NCI-H1105 (cell line): ENCODE measurements at places on chromosomes 12 and 14.

DNA sequence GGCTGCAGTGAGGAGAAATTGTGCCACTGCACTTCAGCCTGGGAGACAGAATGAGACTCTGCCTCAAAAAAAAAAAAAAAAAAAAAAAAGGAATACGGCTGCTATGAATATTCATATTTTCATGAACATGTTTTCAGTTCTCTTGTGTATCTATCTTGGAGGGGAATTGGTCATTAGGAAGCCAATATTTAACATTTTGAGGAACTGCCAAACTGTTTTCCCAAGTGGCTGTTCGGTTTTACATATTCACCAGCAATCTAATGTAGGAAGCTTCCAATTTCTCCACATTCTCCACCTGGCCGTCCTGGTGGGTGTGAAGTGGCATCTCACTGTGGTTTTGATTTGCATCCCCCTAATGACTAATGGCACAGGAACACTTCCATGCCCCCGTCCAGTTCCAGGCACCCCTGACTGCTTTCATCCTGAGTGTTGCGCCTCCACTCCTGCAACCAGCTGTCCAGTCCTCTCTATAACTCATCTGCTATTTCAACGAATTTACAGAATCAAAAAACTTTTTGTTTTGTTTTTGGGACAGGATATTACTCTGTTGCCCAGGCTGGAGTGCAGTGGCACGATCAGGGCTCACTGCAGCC is 5.7 kb downstream of the STXBP6 start:
- no peak for DNase-seq

DNA sequence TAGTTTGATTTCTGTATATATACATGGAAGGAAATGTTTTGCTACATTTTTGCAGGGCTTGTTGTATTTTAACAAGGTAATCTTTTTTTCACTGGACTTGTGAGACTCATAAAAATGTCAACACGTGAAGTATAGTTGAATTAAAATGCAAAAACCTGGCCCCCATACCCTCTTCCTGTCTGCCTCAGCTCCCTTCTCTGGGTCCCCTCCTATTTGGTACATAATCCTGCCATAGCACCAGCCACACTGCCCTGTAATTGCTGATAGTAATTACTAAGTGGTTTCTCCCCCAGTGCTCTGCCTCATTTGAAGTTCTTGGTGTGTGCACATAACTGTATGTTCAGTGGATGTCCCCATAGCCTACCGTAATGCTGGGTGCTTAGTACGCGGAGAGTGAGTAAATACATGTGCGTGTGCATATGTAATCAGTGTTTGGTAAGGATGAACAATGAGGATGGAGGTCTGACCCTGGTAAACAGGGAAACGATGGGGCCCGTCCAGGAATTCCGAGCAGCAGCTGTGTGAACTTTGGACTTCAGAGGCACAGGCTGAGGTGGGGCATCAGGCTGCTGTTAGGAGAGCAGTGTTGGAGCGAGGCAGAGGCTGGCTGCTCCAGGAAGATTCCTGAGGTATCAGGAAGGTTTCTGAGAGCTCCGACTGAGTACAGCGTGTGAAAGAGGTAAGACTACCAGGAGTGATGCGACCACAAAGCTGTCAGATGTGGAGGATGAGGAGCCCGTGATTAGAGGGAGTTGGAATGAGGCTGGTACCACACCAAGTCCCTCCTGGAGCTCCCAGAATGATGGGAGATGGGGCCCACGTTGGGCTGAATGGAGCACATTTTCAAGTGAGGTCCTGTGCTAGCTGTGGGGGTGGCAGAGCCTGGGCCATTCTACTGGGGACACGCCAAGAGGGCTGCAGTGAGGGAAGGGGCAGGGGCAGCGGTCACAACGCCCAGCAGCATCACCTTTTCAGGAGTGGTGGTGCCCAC is 106.8 kb downstream of the PELI2 start:
- DNase-seq: no peak

GRCh38 chr12:47881826-47882427 is 22.9 kb downstream of the VDR start:
- no peak for DNase-seq

DNA sequence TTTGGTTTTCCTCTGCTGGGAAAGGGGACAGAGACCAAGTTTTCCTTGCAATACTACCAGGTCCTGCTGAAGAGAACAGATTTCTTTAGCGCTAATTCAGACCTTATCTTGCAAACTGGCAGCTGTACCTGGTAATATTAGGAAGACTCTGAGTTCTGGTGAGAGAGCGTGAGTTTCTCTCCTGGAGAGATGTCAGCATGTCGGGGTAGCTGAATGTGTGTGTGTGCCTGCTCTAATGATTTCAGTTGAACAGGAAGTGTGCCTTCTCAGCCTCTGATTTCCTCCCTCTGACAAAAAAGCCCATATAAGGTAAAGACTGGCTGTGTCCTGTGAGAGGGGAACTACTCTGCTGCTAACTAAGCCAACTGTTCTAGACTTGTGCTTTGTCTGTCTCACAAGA is 10.3 kb upstream of the ERP27 start:
- no peak for DNase-seq

DNA sequence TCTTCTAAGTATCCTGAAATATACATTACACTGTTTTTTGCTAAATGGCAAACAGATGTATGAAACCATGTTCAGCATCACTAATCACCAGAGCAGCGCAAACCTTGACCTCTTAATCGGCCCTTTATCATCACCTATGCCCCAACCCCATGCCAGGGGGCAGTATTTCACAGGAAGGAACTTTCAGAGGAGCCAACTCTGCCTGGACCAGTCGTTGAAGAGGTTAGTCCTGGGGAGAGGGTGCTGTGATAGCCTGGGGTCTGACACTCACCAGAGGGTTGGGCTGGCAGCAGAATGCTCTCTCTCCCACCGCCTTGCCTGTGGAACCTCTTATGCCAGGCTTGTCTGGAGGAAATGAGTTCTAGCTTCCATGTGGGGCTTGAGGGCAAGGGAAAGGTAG is 411.7 kb downstream of the TMEM117 start:
- DNase-seq: no peak

DNA sequence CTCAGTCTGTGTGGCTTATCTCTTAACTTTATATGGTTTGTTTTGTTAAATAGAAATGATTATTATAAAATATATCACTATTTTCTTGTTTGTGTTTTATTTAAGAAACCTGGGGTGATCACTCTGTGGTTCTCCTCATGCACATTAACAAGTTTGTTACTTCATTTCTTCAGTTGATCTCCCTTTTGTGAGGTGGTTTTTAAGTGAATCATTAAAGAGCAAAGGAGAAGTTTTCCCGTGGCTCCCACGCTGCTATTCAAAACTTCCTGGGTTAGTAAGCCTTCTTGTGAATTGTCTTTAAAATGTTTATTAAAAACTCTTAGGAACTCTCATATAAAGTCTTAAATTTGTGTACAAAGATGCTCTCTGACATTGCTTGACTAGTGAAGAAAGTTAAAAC is 11.8 kb downstream of the ADIPOR2 start:
- no peak for DNase-seq

- no peak for DNase-seq
Observed at GRCh38 chr14:32370714-32371113, 41.6 kb downstream of the AKAP6 start.

DNA sequence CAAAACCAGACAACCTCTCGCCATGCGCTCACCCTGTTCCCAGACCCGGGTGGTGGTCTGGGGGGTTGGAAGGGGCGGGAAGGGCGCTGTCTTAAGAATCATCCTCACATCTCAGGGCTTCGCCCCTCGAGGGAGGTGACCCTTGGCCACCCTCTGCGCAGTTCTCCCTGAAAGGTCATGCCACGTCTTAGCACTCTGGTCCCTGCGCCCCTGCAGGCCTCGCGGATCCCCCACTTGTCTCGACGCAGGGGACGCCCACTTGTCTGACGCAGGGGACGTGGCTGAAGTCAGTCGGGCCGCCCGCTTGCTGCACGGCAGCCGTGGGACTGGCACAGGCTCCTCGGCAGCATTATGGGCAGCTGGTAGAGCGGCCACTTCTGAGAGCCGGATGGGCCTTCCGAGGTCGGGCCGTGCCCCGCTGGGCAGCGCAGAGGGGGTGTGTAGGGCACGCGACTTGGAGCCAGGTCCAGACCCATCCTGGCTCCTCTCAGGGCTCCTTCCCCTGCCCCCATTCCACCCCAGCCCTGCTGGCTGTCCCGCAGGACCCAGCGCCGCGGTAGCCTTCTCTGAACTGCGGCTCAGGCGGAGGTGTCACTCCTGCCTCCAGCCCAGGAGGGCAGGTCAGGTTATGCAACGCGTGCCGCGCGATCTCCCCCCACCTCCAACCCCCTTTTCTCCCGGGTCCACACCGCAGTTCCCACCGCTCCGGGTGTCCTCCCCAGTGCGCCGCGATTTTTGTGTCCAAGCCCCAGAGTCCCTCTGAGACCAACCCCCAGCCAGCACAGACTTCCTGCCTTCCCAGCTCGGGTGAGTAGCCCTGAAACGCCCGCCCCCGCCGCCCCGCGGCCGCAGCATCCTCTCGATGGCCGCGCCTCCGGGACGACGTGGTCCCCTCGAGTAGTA is 40.9 kb upstream of the CAPRIN2 start:
- DNase-seq: peak; percentile 32

GRCh38 chr12:116714175-116714574 is 23.7 kb downstream of the SPRING1 start:
- DNase-seq: no peak

DNA sequence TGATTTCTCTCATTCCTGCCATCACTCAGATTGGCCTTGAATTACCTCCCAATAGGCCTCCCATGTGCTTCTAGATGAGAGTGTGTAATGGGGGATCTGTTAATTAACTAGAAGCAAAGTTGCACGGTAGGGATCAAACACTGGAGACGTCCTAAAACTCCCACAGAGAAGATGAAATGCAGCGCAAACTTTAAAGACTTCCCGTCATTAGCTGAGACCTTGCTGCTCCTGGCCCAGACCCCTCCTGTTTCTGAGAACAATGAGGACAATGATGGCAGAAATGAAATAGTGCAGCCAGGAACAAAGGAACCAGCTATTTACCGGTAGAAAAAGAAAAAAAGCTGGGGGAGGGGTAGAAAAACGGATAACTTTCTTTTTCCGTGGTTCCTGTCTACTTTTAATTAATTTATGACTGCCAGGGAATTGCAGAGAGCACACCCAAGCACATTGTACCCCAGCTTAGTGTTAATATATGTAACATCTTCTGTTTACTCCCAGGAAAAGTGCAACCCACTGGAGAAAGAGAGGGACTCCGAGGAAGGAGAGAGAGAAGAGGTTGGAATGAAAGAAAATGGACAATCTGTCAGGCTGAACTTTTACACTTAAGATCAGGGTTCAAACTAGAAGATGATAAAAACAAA is 280.7 kb upstream of the SOX5 start:
- no peak for DNase-seq

DNA sequence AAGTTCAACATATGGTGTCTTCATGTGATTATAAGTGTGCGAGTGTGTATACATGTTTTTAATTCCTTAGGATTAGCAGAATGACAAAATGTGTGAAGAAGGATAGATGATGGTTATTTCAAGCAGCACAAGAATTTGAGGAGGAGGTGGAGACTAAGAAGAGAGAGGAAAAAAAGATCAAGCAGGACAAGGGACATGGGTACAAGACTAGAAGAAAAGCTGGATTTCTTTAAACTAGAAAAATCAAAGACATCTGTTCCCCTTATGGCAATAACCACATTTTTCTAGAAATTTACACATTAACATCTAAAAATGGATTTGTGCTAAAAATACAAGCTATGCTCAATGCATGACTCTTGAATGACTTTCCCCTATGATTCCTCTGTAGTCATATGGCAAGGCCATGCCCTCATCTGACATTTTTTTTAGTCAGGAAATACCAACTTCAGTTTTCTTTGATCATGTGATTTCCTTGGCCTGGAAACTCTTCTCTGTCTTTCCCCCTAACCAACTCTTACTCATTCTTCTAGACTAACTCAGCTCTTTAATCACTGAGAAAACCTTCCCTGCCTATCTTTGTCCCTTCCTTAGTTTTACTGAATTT is 435.8 kb downstream of the NRXN3 start:
- no peak for DNase-seq

GRCh38 chr12:132100306-132101065 is 43.6 kb downstream of the DDX51 start:
- no peak for DNase-seq

DNA sequence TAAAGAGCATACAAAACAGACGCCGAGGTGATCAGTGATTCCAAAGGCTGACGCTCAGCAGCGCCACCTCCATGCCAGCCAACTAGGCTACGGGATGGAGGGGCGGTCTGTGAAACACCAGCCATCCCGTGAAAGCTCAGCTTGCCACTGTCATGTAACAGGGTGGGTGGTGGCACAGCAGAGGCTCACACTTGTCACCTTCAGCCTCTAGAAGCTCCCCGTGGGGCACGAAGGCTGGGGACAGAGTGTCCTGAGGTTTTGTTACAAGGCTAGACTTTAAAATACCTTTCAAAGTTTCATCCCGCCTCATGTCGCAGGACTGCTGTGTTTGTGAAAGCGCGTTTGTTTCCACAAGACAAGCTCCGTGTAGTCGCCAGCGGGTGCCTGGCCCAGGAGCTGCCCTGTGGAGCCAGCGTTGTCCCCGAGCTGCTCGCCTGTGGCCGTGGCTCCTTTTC is 20.7 kb downstream of the XRCC3 start:
- no peak for DNase-seq

- no peak for DNase-seq
Observed at GRCh38 chr14:96827290-96827689, 30.1 kb downstream of the VRK1 start.

GRCh38 chr12:30783946-30784345 is 29.2 kb upstream of the CAPRIN2 start:
- DNase-seq: no peak

DNA sequence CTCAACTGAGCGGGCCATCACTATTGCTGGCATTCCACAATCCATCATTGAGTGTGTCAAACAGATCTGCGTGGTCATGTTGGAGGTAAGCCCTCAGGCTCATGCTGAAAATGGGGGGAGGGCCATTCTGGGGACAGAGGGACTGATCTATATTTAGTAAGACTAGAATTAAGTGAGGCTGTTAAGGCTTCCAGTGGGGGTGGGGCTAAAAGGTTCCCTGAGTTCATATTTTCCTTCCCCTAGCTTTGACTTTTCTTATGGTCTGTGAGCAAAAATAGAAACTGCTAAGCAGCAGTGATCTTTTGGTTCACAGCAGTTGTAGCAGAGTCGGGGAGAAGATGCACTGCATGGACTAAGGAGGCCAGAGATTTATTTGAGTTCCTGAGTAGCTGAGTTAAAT is 9.2 kb downstream of the PCBP2 start:
- DNase-seq: no peak

DNA sequence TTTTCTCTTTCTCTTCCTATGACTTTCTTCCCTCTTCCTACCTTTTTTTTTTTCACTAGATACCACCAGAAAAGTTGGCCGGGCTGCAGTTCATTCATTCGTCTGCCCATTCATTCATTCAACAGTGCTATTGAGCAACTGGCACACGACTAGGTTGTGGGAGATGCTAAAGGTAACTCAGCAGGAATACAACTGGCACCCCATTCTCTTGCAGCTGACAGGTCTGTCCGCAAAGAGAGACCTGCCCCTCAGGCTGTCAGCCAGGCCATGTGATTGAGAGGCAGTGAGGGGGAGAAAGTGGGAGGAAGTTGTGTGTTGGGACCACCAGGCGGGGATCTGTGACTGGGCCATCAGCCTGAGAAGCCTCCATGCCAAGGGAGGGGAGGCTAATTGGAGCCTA is 105.2 kb downstream of the TSPAN9 start:
- DNase-seq: no peak

GRCh38 chr12:32983968-32984367 is 87.4 kb upstream of the PKP2 start:
- no peak for DNase-seq

GRCh38 chr14:58299401-58300330 is 1.3 kb downstream of the ARID4A start:
- DNase-seq: no peak

- DNase-seq: no peak
Observed at GRCh38 chr14:71324767-71325272, 417.6 kb downstream of the PCNX1 start.
